ENCODE measurements at places on chromosomes 7 and 10.

DNA sequence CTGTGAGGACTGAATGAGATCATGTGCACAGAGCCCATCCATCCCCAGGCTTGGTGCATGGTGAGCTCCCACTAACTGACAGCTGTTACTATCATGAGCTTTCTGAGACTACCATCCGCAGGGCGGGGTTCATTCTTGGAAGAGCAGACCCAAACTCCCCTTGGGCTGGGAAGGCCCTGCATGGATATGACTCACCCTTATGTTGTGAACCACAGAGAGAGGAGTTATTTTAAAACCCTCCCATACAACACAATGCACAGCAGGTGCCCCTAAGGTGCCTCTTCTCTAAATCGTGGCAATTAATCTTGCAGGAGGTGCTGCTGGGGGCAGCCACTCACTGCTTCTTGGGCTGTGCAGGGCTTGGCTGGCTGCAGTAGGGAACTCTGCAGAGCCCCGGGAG lies 219.1 kb downstream of the GFRA1 start:
- no peak for DNase-seq

DNA sequence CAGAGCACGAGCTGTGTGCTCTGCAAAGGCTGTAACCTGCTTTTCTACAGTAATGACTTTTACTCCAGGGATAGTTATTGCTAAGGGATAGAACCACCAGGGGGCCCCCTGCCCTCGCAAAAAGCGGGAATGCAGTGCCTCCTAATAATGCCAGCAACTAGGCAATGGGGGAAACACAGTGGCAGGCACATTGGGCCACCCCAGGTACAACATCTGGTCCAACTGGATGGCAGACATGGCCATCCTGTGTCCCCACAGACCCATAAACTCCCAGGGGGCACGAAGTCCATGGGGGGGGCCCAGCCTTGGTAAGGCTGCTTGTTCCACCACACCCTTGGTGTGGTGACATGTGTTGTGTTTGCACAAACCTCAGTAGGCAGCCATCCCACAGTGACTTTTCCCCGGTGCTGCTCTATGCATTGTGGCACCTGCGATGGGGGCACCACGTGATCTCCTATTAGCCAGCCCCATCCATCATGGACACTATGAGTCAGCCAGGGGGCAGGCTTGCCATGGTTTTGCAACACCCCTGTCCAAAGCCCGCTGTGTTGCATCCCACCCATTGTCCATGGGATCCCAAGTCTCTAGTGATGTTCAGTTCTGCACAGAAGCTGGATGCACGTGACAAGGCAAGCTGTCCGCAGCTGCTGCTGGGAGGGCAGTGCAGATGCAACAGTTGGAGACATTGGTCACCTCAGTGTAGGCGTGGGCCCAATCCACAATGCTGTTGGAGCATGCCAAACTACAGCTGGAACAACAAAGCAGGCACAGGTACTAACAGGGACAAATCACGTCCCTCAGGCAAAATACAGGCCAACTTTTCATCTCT lies 84.0 kb downstream of the ANLN start:
- peak; percentile 57 for DNase-seq

DNA sequence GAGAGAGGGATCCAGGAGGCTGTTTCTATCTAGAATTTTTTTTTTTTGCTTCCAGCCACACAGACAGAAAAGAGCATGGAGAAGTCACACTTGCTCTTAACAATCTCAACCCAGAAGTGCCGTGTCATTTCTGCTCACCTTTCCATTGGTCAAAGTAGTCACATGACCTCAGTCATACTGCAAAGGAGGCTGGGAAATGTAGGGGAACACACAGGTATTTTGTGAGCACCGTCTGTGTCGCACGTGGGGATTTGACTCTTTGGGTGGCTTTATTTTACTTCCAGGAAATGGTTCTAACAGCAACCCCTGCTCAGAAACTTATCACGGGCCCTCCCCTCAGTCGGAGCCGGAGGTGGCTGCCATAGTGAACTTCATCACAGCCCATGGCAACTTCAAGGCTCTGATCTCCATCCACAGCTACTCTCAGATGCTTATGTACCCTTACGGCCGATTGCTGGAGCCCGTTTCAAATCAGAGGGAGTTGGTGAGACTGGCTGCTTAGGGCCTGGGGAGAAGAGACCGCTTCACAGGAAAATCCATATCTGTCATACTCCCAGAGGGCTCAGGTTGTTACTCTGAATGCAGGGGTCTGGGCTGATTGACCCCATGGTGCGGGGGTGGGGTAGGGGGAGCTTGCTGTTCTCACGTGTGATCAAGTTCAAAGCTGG lies 13.1 kb upstream of the CPA1 start:
- no peak for DNase-seq

DNA sequence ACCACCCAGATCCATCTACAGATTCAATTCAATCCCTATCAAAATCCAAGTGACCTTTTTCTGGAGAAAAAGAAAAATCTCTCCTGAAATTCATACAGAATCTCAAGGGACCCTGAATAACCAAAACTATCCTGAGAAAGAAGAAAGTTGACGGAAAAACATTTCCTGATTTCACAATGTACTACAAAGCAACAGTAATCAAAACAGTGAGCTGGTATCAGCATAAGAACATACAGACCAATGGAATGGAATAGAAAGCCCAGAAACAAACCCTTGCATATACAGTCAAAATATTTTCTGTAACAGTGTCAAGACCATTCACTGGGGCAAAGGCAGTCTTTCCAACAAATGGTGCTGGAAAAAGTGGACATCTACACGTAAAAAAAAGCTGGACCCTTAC lies 89.9 kb downstream of the JMJD1C start:
- no peak for DNase-seq

- no peak for DNase-seq
Observed at GRCh38 chr10:3814838-3815220, 29.8 kb upstream of the KLF6 start.

GRCh38 chr10:17586821-17587234 lies 30.3 kb downstream of the HACD1 start:
- DNase-seq = peak; percentile 27

- DNase-seq = peak; percentile 71
Observed at GRCh38 chr7:20330928-20331909, 519 bp downstream of the ITGB8 start.

DNA sequence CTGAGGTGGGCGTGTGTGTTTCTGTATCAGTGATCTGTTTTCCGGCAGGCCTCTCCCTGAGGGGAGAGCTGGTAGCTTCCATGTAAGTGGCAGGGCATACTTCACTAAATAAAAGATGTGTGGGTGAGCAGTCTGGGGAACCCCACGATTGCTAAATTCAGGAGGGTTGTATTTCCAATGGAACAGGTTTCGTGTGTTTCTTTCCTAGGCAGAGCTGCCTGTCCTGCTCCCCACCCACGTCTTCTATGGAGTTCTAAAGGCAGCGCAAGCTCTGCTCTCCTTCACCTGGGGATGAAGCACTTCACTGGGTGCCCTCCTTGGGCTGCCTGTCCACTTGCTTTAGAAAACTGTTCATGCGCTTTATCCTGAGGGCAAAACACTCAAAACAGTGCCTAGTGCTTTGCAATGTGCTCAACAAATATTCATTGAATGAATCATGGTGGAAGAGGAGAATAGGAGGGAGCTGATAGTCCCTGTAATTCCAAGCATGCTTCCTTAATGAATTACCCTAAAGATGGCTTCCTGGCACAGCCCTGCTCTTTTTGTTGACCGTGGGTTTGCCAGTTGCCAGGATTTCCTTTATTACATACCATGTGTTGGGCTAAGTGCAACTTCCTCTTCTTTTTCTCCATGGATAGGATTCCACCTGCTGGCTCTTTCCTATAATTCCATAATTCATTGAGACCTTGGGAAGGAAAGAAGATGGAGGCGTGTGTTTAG lies 50.6 kb upstream of the SRPK2 start:
- peak; percentile 64 for DNase-seq

GRCh38 chr7:1369916-1370657 lies 89.2 kb downstream of the MICALL2 start:
- no peak for DNase-seq

- DNase-seq = no peak
Observed at GRCh38 chr10:25261558-25261957, 86.8 kb downstream of the GPR158 start.

GRCh38 chr10:104509981-104510380 lies 131.1 kb upstream of the SORCS3 start:
- no peak for DNase-seq

- DNase-seq = peak; percentile 76
Observed at GRCh38 chr7:93890041-93890463, 501 bp downstream of the TFPI2 start.

DNA sequence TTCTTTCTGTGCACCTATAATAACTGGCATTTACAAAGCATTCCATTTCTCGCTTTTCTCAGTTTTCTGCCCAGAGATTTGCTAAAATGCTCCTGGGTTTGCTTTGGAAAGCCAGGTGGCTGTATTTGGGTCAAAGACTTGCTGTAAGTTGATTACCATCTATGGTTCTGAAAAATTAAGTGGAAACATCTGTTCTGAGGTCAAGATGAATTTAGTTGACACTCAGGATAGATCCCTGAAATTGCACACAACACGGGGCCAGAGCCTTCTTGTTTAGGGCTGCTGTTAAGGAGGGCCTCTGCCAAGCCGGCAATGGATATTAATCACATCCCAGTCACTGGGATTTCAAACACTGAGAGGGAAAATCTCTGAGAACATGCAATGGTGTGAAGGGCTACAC lies 111.6 kb upstream of the GLI3 start:
- DNase-seq = no peak

DNA sequence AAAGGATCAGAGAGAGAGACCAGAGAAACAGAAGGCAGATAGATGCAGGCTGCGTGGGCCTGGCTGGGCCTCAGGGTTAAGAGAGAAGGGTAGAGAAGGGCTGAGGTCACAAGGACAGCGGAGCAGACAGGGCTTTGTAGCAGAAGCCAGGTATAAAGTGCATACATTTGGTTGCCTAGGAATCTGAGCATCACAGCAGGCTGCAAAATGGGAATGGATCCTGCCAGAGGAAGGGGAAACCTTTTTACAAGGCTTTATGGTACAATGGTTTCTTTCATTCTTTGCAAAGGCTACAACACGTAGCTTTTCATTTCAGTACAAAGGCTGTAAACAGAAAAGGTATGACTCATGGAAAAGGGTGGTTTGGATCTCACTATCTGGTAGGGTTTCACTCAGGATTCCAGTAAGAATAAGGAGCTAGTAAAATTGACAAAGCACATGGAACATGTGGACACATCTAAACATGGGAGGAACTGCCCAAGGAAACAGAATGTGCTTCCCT lies 275.1 kb downstream of the DOCK4 start:
- peak; percentile 63 for DNase-seq

GRCh38 chr7:143238289-143238980 lies 16.6 kb downstream of the TAS2R40 start:
- no peak for DNase-seq

DNA sequence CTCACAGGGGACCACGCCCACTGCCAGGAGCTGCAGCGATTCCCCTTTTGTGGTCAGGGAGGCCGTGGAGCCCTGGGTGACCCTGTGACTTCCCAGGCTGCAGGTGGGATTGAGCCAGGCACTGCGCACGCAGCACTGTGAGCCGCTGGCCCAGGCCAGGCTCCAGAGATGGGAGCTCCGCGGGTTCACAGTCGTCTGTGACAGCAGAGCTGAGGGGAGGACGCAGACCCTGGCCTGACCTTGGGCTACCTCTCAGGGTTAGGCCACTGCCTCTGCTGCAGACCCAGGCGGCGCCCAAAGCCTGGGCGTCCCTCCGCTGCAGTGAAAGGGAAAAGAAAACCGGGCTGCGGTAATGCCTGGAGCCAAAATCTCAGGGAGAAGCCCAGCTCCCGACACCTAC lies 107.5 kb upstream of the GPR26 start:
- no peak for DNase-seq

GRCh38 chr7:99499371-99499720 lies 735 bp downstream of the ZNF394 start:
- no peak for DNase-seq

DNA sequence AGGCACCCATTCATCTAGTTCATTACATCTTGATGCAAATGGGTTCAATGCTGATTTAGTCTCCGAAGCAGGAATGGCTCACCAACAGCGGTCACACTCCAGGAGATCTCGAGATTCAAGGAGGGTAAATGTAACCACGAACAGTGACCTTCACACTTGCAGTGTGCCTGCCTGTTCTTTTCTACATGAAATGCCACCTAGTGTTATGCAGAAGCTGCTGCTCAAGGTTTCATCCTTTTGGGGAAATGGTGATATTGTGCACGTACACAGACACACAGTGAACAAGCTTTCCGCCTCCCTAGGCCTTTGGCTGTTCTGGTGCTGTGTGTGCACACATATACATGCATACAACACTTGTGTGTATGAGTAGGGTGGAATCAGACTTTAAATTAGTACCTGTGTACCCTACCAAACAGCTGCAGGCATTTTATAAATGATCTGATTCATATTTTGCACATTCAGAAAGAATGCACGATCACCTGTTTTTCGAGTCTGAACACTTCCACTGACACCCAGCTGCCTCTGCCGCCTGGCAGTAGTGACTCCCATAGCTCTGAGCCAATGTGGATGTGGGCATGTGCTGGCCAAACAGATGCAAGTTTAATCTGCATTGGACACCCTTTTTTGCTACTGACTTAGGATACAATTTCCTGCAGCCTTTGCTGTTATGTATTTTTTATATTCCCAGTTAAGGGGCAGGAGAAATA lies 100.5 kb downstream of the TACC2 start:
- no peak for DNase-seq

DNA sequence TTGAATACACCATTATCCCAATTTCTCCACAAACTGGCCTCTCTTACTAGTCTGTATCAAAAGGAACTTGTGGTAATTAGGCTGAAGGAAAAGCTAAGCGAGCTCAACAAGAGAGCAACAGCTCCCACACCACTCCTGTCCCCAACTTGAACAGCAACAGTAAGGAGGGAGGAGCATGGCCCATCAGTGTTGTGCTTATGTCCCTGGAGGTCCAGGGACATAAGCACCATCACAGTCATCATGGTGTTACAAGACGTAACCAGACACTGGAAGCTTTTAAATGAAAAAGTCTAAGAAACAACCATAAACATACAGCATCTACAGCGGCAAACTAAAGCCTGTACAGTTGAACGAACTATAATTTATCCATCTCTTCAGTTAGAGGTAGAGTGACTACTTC lies 989 bp downstream of the ERLIN1 start:
- DNase-seq = peak; percentile 38

DNA sequence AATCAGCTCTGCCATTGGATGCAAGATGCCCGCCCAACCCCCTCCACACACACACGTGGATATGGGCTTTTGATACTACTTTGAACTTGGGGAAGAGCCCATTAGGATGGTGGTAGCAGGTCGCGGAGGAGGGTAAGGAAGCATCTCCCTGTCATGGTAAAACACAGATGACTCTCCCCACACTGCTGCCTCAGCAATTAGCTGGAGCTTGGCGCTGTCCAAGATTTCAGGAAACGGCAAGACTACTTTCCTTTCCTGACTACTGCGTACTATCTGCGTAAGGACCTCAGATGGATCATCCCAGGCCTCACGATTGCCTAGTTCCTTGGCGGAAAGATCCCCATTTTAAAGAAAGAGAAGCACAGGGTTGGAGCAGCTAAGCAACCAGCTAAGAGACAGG lies 134.3 kb downstream of the C10orf90 start:
- peak; percentile 59 for DNase-seq

All from mesendoderm (in vitro differentiated cells).